NCI-H2029 (cell line): ENCODE measurements at places on chromosomes 16 and 17.
A peak's percentile ranks its signal among the peaks of the same experiment; 100 is the strongest.

- no peak for DNase-seq
Observed at GRCh38 chr17:72938482-72938881, 154.0 kb downstream of the SLC39A11 start.

- no peak for DNase-seq
Observed at GRCh38 chr17:31431852-31432658, 40.6 kb downstream of the RAB11FIP4 start.

DNA sequence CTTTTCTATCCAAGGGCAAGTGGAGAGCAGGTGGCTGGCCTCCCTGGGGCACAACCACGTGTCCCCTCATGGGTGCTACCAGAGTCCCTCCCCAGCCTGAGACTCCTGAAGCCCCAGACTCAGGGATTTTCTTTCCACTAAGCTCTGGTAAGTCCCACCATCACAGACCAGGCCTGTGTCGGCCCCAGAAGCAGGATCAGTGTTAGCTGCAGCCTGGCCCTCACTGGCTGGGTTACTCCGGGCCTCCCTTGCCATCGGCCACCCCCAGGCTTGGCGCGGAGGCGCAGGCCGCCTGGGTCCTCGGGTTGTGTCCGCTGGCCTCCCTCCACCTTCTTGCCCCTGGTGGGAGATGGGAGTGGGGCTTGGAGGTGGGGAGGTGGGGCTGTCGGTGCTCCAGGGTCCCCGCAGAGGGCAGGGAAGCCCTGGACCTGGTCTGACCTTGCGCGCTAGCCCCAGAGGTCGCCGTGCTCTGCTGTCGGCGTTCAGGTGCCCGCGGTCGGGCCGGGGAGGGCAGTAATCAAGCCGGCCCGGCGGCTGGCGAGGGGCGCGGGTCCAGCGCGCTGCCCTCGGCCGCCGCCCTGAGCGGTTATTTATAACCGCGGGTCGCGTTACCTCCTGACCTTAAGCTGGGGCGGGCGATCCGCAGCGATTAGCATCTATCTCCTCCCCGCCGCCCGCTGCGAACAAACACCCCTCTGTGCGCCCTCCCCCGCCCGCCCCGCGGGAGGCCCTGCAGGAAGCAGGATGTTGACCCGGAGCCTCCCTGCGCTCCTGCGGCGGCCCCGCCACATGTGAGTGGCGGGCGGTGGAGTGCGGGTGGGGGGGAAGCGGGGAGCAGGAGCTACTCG, 78.1 kb upstream of the TOB1 start:
- peak; percentile 64 for DNase-seq

DNA sequence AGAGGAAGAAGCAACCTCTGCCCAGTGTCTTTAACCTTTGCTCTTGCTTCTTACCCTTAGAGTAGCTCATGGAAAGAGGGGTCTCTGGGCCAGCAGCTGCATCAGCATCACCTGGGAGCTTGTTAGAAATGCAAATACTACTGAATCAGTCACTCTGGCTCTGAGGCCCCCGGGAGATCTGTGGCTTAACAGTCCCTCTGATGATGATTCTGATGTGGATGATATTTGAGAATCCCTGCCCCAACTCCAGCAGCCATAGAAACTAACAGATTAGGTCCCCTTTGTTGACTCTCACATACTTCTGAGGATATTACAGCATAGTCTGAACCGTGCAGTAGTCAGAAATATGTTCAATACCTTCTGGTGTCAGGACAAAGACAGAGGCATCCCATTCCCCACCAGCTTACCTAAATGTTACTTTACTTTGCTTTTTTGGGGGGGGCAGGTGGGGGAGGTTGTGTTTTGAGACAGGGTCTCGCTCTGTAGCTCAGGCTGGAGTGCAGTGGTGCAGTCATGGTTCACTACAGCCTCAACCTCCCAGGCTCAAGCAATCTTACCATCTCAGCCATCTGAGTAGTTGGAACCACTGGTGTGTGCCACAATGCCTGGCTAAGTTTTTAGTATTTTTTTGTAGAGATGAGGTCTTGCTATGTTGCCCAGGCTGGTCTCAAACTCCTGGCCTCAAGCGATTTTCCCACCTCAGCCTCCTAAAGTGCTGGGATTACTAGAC, 220.1 kb downstream of the CCDC182 start:
- no peak for DNase-seq

- DNase-seq, result no peak
Observed at GRCh38 chr17:46726206-46726605, 92.3 kb downstream of the WNT3 start.

DNA sequence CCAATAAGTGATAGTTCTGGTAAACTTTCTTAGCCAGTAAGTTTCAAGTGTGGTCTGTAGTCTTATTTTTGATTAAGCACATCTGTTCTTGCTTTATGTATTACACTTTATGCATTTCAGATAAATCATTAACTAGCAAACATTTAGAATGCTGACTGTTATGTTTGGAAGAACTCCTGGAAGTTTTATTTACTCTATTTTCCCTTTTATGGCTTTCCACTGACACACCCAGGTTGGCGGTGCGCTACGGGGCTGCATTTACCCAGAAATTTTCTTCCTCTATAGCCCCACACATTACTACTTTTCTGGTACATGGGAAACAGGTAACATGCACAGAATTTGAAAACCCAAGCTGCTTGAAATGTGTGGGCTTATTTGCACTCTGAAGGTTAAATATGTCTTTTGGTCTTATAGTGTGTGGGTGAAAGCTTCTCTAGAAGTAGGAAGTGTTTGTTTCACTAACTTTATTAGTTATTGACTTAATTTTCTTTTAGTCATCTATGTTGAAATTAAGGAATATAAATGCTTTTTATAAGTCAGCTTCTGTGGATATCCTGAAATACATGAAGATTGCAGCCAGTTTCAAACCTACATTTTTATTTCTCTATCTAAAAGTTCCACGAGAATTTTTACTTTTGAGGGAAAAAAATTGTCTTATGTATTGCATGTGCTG, 203.7 kb downstream of the PHKB start:
- DNase-seq, result no peak

DNA sequence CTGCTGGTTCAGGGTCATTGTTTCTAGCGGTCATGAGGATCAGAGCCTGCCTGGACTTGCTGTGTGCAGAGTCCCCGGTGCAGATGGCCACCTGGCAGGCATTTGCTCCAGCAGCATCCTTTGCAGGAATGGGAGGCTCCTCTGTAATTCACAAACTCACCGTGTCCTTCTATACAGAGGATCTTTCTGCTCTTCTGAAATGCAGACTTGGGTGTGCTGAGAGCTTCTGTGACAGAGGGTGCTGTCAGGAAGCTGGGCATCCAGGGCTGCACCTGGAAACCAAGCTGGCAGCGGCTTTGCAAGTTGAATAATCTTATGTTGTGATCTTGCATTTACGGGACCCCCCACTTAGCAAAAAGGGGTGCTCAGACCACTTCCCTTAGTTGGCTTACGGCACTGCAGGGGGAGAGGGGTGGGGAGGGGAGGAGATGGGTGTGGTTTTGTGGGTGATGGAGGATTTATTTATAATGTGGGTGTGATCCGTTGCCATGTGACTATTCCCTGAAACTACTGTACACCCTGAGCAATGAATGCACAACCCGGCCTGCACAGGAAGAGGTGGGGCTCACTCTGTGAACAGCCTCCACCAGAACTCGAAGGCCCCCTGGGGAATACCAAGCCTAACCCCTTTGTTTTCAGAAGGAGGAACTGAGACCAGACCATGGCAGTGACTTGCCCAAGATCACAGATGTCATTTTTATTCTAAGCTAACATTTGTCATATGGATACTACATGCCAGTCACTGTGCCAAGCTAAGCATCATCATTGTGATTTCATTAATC, 178.3 kb downstream of the PRKCB start:
- no peak for DNase-seq

GRCh38 chr17:14712611-14713021, 411.7 kb downstream of the HS3ST3B1 start:
- DNase-seq, result no peak
